A172 (cell line): ENCODE measurements at places on chromosomes 16 and 17.

- no peak for DNase-seq
These were observed 23.9 kb downstream of the CA10 start for GRCh38 chr17:52134641-52135040.

DNA sequence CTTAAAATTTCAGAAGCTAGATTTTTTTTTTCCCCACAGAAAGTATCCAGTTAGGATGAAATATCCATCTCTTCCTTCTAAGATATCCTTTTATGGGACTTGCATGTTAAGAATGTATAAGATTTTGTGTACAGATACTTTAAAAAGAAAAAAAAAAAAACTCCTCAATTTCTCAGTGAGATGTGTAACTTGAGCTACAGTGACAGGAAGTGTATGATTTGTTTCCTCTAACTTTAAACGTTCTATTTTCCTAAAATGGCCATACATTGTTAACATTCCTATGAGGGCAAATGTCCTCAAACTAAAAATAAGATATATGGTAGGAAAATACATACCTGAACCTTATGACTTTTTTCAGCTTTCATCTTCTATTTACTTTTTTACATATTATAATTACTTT, 8.9 kb downstream of the FBXO47 start:
- DNase-seq, result peak; percentile 27

- no peak for DNase-seq
These were observed 77.1 kb upstream of the GSE1 start for GRCh38 chr16:85536073-85536410.

- no peak for DNase-seq
These were observed 6.7 kb downstream of the MT4 start for GRCh38 chr16:56571525-56571924.

DNA sequence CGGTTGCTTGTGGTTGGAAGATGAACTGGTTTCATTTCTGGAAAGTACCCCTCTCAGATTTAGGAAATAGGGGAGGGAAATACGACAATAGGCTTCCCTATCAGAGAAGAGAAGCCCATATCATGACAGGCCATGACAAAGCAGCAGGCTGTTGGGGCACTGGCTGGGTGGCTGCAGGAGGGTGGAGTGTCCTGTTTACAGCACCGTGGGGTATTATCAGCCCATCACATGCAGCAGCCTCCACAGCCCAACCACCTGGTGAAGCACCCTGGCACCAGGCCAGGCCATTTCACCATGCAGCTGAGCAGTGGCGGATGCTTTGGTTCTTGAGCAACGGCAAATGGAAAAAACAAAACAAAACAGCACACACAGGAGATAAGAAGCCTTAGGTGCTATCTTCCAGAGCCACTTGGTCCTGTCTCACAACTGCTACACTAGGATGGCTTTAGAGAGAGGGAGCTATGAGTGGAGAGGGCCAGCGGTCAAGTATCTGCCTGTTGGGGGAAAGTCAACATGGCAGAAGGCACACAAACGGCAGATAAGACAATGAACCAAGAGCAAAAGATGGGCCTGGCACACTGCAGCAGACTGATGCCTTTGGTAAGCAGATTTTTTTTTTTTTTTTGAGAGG, 24.2 kb downstream of the FAM117A start:
- no peak for DNase-seq

- no peak for DNase-seq
These were observed 92.0 kb upstream of the CHMP6 start for GRCh38 chr17:80899402-80900268.

DNA sequence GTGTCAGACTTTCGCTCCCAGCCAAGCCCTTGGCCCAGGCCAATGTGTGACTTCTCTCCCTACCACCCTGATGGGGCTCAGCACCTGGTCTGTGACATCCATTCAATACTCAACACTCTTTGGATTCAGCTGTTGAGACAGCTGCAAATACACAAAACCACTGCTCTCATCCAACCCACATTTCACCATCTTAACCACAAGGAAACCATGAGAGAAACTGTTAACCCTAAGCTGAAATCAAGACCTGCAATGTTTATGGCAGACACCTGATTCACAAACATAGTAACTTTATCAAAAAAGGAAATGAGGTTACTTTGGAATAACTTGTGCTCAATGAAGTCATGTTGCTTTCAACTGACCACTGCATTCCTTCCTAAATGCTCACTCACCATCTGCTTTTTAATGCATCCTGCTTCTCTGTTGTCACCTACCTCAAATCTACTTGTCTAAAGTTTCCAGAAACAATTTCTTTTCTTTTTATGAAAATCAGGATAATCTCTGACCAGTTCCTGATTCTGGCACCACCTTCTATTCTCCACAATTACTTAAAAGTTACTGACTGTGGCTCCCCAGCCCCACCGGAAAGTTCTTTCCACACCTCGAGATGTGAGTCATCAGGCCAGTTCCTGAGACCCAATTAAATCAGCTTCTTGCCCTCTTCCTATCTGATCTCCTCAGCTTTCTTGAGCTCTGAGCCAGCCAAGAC, 88.2 kb downstream of the NOG start:
- peak; percentile 98 for DNase-seq

DNA sequence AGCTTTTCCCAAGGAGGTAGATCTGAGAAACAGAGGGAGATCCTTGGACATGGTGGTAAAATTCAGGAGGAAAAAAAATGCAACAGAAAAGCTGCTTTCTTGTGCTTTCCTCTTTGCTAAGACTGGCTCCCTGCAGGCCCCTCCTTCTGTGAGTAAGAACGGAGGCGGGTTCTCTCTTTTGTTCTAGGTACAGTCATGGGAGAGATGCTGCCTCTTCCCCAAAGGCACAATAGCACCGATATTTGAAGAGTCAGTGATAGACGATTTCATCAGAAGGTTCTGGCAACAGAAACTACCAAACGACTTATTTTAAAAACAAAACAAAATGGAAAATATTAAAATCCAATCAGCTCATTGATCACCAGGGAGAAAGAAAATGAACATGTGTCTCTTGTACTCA, 32.6 kb upstream of the KIFC3 start:
- peak; percentile 48 for DNase-seq

GRCh38 chr17:11369575-11369974, 128.6 kb downstream of the SHISA6 start:
- no peak for DNase-seq

DNA sequence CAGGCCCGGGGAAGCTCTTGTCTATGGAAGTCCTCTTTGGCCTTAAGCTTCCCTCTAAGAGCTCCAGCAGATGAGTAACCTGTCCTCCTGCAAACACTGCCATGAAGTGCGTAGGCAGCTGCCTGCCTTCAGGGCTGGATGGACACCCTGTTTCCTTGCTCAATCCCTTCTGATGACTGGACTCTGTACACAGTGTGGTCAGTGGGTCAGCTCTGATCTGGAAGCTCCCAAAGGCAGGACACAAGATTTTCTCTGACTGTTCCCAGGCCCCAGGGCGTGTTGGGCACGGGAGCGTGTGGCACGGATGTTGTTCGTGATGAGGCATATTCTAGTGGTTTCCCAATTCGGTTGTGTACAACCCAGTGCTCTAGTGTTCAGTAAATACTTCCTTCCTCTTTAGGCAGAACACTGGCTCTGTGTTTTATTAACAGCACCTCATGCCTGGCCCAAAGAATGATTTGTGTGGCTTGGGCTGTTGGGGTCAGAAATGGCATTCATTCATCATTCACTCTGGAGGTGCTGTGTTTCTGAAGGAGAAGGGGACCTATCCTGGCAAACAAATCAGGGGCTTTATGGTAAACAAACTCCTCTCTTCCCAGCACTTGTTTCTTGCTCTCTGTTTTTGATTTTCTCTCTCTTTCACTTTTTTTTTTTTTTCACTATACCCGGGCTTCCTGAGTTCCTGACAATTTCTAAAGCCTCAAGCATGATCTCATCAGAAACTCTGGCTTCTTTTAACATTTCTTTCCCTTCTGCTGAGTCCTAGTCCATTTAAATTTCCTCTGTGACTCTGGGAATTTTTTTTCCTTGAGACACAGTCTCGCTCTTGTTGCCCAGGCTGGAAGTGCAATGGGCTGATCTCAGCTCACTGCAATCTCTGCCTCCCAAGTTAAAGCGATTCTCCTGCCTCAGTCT, 12.0 kb upstream of the RNF157 start:
- DNase-seq, result peak; percentile 38

- DNase-seq, result peak; percentile 94
These were observed 7.5 kb downstream of the UBE2Z start for GRCh38 chr17:48915459-48916282.

DNA sequence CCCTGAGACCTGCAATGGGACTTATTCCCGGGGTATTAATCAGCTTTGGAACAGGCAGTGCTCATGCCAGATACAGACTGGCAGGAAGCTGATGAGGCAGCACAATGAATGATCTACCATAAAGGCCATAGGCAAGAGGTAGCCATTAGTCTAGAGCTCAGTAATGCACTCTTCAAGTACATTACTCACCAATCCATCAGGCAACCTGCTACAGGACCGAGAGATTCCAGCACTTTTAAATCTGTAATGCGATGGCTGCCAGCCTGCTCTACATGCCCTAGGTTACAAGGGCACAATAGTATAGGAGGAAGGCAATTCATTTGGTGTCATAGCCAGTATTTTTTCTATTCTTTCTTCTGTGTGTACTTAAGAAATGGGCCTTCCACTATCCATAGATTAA, 217.8 kb upstream of the PMFBP1 start:
- no peak for DNase-seq

DNA sequence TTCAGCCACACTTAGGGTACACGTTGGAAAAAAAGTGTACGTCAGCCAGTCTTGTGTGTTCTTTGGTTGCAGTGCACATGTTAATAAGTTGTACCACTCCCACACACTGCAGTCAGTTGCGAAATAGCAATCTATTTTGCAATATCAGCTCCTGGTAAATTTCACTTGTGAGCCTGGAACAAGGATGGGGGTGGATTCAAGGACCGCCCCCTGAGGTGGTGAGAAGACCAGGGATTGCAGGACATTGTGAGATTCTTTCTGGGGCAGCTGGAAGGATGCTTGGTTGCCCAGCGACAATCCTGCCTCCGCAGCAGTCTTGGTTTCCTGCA, 78.6 kb upstream of the ZFHX3 start:
- DNase-seq, result no peak

DNA sequence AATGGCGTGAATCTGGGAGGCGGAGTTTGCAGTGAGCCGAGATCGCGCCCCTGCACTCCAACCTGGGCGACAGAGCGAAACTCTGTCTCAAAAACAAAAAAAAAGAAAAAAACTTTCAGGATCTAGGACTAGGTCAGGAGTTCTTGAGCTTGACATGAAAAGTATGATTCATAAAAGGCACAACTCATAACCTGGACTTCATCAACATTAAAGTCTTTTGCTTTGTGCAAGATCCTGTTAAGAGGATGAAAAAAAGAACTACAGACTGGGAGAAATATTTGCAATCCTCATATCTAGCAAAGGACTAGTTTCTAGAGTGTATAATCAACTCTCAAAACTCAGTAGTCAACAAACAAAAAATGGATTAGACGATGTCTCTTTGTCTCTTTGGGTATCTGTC, 40.0 kb downstream of the TBC1D16 start:
- no peak for DNase-seq

GRCh38 chr16:11165894-11166665, 89.9 kb downstream of the SOCS1 start:
- no peak for DNase-seq

DNA sequence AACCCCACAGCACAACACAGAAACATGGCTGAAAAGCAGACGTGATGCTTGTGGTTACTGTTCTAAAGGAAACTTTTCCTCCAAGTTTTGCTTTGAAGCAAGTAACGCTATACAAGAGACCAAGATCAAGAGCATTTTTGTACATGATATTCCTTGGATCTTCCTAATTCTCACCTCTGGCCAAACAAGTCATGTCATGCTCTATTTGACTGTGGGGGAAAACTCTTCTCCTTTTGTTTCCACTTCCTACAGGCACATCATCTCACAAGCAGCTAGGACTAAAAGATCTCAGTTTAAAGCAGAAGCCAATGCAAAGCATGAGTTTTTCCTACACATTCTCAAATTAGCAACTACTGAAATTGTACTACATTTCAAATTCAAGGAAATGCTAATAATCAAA, 50.7 kb downstream of the CFDP1 start:
- DNase-seq, result no peak

GRCh38 chr17:67862614-67863217, 37.4 kb downstream of the BPTF start:
- DNase-seq, result peak; percentile 2

DNA sequence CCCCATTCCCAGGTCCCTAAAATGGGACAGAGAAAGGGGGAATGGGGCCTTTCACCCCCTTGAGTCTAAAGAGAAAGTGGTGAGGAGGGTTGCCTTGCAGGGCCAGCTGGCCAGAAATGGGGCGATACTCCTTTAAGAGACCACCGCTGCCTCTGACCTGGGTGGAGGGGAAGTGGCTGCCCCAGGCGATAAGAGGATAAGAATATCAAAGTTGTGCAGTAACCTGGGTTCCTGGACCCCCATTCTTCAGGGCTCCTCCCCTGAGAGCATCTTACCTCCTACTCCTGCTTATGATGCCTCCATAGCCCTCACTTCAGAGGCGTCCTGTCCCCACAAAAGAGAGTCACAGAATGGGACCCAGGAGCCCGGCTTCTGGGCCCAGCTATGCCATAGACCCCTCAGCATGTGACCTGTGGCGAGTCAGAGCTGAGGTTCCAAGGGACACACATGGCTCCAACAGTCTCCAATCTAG, 5.2 kb upstream of the TSPOAP1 start:
- DNase-seq, result no peak

DNA sequence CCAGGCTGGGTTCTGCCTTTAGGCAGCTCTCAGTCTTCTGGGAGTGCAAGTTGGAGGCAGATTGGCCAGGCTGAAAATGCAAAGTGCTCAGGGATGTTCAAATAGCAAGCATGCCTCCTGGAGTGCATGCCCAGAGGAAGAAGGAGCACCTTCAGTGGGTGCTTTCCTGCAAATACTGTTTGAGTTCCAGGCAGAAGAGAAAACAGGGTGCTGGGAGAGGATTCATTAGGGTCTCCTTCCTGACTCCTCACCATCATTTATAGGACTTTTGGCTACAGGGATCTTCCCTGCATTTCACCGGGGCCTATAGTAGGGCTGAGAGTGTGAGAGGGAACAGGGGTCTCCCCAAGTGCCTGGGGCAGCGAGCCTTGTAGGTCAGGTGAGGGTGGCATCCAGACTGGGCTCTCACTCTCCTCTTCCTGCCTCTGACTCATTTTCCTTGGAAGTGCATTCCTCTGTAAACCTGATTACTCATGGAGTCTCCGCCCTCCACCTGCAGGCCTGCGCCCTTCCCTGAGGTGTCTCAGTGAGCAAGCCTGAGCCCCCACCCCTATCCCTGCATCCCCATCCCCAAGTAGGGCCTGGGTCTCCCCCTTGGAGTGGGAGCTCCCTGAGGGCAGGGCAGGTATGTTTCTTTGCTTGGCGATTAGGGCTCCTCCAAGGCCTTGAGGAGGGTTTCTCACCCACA, 17.1 kb upstream of the TNS4 start:
- DNase-seq, result peak; percentile 93

GRCh38 chr17:13594310-13594709, 7.4 kb downstream of the HS3ST3A1 start:
- peak; percentile 44 for DNase-seq

DNA sequence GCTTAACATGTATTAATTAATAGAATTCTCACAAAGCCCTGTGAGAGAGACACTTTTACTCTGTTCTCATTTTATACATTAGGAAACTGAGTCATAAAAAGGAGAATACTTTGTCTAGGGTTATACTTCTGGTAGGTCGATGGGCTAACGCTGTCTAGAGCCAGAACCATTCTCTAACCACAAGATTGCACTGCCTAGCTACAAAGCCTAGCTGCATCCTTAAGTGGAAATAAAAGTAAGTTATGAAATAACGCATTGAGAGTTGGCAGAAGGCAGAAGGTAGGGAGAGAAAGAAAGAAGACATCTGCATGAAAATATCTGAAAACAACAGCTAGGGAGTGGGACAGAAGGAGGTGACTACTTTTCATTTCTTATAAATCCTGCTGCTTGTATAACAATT, 33.2 kb downstream of the IRX6 start:
- no peak for DNase-seq
